ENCODE measurements at places on chromosomes 3 and 15. TPM values are rescaled to one million over a fixed set of nuclear protein-coding genes. Genes with fewer than 3 reads are reported as not detected.

SH3GL3 gene
- not detected for total RNA-seq

BNC1 gene
- total RNA-seq: 0.11 TPM

LDHAL6B gene
- not detected for total RNA-seq

HYAL1 gene
- 52.2 TPM for total RNA-seq
